Kasumi-1 (cell line): ENCODE measurements at places on chromosomes 2 and 18.

DNA sequence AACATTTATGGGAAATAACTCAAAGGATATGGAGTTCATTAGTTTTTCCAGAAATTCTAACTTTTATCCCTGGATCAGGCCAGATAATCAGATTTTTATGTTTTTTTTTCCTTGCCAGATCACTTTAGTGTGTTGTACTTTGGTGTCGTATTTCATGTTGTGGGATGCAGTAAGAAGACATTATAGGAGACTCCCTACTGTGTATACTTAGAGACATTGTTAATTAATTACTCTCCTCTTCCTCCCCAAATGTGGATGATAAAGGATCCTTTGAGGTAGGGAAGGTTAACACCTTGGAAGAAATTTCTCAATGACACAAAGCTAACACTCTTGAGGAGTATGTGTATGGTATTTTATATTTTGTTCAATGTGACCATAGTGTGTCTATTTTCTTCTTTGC, 120.5 kb downstream of the LYPD6B start:
- no peak for DNase-seq

GRCh38 chr2:227192491-227192890, 28.1 kb downstream of the COL4A3 start:
- no peak for DNase-seq

- DNase-seq, result no peak
Measured at GRCh38 chr2:120859814-120860578, 124.3 kb downstream of the GLI2 start.

GRCh38 chr2:195514365-195514764, 142.7 kb upstream of the SLC39A10 start:
- DNase-seq, result no peak

GRCh38 chr2:164826293-164827243, 15.1 kb downstream of the COBLL1 start:
- DNase-seq, result no peak

- DNase-seq, result peak; percentile 95
Measured at GRCh38 chr2:118902266-118903028, 39.5 kb upstream of the MARCO start.

- DNase-seq, result no peak
Measured at GRCh38 chr2:212117926-212118325, 420.7 kb downstream of the ERBB4 start.

- DNase-seq, result no peak
Measured at GRCh38 chr2:233822781-233823730, 31.3 kb downstream of the HJURP start.

- no peak for DNase-seq
Measured at GRCh38 chr2:120564213-120565094, 171.2 kb upstream of the GLI2 start.

- DNase-seq, result no peak
Measured at GRCh38 chr18:60732143-60732542, 359.6 kb upstream of the MC4R start.

DNA sequence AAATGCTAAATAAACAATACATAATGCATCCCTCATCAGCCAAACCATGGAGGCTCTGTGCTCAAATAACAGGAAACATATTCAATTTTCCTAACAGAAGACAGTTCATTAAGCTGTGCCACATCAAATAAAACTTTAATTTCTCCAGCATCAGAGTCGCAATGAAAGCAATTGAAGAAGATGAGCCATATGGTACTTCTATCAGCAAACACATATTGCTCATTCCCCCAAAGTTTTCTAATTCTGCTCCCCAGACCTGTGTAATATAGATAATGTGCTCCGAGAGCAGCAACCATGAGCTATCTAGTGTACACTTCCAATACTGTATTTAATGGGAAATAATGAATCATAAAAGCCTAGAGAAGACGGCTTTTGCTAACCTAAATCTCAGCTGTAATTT, 263.2 kb downstream of the MEIS1 start:
- DNase-seq, result no peak

- no peak for DNase-seq
Measured at GRCh38 chr2:47067788-47068407, 87.2 kb downstream of the STPG4 start.

DNA sequence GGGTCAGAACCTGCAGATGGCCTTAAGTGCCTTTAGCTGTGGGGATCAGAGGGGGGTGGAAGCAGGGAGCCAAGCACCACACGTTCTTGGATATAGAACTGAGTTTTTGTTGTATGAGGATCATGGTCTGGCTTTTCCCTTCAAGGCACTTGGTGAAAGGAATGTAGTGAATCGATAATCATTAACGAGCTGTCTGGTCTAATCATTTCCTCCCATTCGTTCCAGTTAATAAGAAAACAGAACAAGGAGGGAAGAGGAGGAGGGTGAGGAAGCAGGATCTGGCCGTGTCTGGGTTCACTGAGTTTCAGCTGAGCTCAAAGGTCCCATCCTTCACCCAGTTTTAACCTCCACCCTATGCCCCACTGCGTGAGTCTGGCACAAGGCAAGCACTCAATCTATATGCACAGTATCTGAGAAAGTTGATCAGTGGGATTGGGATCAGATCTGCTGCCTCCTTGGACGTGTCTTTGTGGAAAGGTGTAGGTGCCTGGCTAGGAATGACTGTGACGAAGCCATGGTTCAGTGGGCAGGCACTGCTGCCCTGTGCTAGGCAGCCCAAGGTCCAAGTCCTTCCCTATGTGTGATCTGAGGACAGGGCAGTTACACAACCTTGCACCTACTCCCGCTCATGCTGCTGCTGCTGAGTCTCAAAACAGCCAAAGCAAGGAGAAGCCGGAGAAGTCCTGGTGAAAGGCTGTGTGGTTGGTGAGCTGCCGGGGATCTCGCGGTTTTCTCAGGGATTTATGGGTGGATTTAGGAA, 54.8 kb downstream of the GALNT14 start:
- no peak for DNase-seq

DNA sequence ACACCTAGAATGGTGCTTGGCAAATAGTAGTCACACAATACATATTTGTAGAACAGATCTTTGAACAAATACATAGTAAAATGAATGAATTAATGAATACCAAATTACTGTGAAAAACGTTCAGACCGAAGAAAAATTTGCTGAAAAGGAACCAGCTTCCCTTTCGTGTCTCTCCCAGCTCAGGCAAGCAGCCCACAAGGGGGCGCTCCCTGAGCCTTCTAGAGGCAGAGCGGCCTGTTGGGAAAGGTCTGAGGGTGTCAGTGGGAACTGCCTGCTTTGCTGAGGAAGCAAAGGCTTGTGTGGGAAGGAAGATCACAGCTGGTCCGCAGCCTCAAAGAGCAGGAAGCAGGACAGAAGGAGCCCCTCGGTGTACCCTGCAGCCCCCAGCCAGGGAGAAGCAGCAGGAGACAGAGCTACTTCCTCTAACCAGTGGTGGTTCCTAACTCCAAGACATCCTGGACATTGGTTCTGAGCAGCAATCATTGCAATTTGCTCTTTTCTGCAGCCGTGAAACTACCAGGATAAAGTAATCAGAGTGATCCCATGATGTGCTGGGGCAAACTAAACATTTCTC, 231.1 kb downstream of the ANKRD30B start:
- peak; percentile 58 for DNase-seq

- DNase-seq, result no peak
Measured at GRCh38 chr2:132542953-132543569, 126.5 kb downstream of the GPR39 start.

DNA sequence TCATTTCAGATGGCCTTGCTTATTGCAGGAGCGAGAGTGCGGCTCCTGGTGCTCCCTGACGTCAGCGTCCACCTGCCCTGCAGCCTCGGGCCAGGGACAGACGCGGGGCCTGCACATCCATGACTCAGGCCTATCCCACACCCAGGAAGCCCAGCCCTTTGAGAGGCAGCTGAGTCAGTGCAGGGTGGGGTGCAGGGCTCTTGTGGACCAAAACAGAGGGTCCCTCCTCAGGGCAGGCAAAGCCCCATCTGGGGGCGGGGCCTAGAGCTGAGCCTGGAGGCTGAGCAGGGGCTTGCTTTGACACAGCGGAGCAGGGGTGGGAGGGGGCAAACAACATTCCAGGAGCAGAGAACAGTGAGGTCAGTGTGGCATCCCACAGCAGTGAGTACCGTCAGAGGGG, 7.7 kb upstream of the ARHGEF4 start:
- no peak for DNase-seq

DNA sequence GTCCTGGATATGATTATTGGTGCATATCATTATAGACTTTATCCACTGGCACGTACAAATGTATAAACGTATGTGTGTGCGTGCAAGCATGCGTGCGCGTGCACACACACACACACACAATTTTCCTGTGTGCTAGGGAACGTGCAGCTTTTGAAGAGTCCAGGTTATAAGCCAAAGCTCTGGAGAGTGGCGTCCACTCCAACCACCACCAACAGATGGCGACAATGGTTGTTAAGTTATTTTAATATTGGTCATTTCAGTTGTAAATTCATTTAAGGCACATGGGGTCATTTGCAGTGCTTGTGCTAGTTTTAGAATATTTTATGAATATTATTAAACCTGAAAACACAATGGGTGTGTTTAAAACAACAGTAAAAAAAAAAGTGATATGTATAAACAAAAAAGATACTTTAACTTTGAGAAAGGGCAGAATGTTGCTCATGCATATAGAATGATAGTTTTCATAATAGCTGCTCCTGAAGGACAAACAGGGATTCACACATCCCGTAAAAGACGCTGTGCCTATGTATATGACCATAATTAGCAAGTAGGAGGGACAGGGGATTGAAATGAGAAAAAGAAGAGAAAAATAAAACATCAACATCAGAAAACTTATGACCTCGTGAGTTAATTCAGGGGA, 124.2 kb upstream of the ITGB6 start:
- peak; percentile 78 for DNase-seq

- DNase-seq, result no peak
Measured at GRCh38 chr18:49460976-49461601, 644 bp upstream of the DYM start.

- no peak for DNase-seq
Measured at GRCh38 chr2:156115338-156115737, 217.2 kb downstream of the NR4A2 start.
